ENCODE measurements at places on chromosomes 2 and 18.

DNA sequence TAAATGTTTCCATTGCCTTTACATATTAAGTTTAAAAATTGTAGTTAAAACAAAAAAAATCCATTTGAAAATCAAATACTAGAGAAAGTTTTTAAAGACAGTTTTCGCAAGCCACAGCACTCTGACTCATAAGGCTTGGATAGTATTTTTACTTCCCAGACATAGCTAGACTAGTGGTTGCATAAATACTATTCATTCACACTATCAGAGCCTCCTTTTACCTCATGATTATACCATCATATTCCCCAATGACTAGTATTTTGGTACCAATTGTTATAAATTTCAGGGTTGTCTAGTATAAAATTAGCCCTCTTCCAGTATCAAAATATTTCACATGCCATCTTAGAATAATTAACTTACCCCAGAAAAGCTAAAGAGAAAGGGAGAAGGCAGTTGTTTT lies 393.5 kb downstream of the ERBB4 start:
- no peak for DNase-seq

DNA sequence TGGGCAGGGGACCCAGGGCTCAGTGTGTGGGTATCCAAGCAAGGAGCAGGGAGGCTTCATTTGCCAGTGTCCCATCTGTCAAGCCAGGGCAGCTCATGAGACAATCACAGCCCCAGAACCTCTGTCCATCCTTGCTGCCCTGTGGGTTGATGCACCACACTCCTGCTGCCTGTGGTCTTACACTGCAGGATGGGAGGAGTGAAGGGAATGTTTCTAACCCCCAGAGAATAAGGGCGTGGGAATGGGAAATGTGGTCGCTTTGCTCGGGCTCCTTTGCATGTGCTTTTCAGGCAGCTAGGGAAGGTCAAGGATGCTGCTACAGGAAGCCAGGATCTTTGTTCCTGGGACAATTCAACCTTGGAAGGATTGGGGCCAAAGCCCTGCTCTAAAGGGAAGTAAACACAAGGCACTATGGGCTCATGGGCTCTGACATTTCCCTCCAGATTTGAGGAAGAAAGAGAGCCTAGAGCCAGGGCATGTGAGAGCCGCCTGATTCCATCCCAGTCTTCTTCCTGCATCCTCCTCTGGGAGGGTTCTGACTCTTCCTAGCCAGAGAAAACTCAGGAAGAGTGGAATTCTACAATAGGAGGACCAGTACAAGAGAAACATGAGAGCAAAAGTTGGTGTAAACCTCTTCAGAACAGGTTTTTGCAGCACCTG lies 18.8 kb upstream of the MAP3K20 start:
- DNase-seq, result no peak

GRCh38 chr18:55588870-55589595 lies 1.0 kb upstream of the TCF4 start:
- DNase-seq, result peak; percentile 71

- no peak for DNase-seq
These were observed 729.7 kb upstream of the ID2 start for GRCh38 chr2:7952046-7952745.

DNA sequence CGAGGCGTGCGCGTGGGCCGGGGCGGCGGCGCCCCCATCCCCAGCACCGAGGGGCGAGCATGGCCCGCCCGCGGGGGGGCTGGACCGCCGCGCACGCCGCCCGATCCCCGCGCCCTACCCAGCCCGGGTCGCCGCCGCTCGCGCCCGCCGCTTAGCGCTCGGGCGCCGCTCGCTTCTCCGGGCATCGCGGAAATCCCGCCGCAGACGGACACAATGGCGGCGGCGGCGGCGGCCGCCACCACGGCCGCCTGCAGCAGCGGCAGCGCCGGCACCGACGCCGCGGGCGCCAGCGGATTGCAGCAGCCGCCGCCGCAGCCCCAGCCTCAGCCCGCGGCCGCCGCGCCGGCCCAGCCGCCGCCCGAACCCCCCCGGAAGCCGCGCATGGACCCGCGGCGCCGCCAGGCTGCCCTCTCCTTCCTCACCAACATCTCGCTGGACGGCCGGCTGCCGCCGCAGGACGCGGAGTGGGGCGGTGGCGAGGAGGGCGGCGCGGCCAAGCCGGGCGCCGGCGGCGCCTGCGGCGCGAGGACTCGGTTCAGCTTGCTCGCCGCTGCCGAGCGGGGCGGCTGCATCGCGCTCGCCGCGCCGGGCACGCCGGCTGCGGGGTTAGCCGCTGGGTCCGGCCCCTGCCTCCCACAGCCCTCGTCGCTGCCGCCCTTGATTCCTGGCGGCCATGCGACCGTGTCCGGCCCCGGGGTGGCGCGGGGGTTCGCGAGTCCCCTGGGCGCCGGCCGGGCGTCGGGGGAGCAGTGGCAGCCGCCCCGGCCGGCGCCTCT lies 453 bp downstream of the CABLES1 start:
- peak; percentile 32 for DNase-seq

- DNase-seq, result no peak
These were observed 336.5 kb downstream of the KCNS3 start for GRCh38 chr2:18214936-18215335.

DNA sequence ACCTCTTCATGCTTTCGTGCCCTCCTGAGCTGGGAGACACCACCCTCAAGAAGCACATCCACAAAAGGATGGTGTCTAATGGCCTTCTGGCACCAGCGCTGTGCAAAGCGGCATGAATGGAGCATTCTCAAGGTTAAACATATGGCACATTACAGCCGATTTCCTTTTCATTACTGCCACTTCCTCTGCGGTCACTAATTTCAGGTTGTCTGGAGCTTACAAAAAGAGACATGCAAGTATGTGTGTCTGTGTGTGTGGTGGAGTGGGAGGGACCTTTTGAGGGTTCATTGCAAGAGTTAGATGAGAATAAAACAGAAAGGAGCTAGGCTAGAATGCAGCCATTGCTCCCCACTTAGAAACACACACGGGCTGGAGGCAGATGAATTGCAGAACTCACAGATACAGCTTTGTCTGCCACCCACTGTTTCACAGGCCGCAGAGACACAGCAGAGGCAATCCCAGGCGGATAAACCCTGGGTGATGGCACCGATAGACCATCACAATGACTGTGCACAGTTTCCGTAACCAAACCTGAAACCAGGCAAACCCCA lies 76.0 kb downstream of the TGIF1 start:
- no peak for DNase-seq

DNA sequence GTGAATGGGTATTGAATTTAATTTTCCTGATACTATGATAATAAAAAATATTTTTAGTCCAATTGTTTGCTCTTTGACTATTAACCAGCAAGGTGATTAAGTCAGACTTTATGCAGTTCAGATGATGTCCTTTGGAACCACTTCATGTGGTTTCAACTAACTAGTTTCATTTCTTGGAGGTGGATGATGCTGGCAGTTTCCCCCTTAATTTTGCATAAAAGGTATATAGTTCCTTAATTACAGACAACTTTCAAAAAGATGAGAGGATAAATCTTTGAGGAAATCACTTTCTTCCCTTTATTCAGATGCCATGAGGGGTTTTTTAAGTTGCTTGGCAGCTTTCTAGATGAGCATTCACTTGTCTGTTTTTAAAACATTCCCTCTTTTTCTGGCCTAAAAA lies 223.1 kb downstream of the PHLPP1 start:
- no peak for DNase-seq

- DNase-seq, result peak; percentile 82
These were observed 290.9 kb upstream of the SIX2 start for GRCh38 chr2:45300026-45300750.

GRCh38 chr2:39304729-39305128 lies 61.0 kb upstream of the CDKL4 start:
- DNase-seq, result no peak

DNA sequence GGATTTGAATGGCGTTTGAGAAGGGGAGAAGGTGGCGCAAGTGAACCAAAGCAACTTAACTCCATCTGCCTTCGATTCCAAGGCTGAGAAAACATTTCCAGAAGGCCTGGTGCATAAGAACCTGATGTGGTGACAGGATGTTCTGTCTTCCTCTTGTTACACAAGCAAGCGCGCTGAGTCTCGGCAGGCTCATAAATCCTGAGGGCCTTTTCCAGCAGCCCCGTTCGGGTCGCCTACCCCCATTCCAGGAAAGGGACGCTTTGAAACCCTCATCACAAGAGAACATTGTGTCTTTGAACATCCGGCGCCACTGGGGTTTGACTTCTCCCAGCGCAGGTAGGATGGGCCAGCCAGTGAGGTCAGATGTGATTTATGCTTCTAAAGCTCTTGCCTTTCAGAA lies 403.5 kb downstream of the SETBP1 start:
- no peak for DNase-seq

DNA sequence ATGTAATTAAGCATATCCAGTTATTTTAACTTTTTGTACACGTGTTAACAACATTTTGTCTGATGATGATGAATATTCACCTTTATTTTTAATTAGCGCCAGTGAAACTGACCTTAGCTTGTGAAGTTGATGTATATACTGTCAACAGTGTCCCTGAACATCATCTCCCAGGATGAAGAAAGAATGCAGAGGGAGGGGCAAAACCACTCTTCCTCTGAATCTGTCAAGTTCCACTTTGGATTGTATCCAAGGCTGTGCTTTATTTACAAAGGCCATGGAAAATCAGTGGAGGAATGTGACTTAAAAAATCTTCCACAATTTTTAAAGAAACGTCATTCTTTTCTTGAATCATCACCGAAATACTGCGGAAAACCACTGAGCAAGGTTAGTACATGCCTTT lies 4.5 kb upstream of the RMDN2 start:
- DNase-seq, result no peak

DNA sequence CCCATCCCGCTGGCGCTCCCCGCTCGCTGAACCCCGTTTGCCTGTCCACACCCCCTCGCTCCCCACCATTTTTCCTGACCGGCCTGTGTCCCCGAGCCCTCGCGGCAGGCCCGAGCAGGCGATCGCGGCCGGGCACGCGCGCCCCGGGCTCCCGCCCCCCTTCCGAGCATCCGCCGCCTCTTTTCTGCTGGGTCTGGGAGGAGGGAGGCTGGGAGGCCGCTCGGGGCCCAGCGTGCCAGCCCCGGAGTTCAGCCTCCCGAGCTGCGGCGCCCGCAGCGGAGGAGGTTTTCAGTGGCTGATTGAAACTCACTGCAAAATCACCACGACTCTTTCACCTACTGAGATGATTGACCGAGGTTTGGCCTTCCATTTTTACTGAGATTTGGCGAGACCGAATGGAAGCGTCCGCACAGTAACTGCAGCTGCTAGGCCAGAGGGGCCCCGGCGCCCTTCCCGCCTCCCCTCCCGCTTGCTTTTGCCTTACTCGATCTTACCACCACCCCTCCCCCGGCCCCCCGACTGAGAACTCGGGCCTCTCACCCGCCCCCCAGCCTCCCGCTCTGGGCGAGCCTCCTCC lies 4.8 kb downstream of the SOX11 start:
- peak; percentile 66 for DNase-seq

DNA sequence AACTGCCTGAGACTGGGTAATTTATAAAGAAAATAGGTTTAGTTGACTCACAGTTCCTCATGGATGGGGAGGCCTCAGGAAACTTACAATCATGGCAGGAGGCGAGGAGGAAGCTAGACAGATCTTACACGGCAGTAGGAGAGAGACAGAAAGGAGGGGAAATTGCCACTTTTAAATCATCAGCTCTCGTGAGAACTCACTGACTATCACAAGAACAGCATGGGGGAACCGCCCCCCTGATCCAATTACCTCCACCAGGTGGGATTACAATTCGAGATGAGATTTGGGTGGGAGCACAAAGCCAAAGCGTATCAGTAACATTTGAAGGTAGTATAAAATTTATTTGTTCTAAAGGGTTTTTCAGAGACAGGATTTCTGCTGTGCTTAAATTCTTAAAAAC lies 5.4 kb downstream of the GALM start:
- no peak for DNase-seq

DNA sequence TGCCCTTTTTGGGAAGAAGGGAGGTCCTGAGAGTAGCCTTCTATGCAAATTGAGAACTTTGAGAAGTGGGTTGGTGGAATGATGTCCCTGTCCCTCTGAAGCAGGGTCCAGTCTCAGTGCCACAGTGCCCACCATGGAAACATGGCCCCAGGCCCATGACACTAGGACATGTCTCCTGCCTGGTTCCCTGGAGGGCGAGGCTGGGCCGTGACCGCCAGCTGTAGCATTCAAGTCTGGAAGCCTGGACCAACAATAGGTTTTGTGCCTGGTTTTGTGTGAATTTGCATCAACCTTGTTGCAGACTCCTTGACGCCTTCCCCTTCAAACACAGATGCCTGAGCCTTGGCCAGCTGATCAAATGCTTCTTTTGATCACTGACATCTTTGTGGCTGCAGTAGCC lies 27.5 kb downstream of the ARID5A start:
- no peak for DNase-seq

DNA sequence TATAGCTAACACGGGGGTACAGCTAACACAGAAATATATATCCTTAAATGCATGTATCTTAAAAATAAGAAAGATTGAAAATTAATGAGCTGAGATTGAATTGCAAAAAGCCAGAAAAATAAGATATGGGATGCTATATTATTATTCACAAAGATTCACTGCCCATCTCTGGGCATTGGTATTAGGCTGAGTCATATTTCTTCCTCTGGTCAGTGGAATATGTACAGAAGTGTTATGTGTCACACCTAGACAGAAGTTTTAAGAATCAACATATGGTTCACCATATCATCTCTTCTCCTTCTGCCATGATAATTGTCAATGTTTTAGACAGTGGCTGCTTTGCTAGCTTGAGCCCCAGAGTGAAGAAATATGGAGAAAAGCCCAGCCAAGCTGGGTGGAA lies 14.0 kb upstream of the MCFD2 start:
- no peak for DNase-seq

- no peak for DNase-seq
These were observed 29.9 kb upstream of the MGAT5 start for GRCh38 chr2:134224005-134224404.

- DNase-seq, result no peak
These were observed 83.5 kb upstream of the DTNA start for GRCh38 chr18:34626404-34627136.

- DNase-seq, result no peak
These were observed 29.8 kb downstream of the ADD2 start for GRCh38 chr2:70738159-70738558.

Measured in NCI-H1105 treated with DMSO at 0.1 percent for 48 hours (cell line).